Activated CD4-positive, CD25-positive, alpha-beta regulatory T cell (primary cell): ENCODE measurements at places on chromosomes 12 and 14.

GRCh38 chr12:130945786-130946492 lies 7.8 kb upstream of the ADGRD1 start:
- DNase-seq: no peak

- no peak for DNase-seq
These were observed 128.6 kb upstream of the FLRT2 start for GRCh38 chr14:85401384-85401783.

GRCh38 chr12:52543985-52544883 lies 8.7 kb downstream of the KRT71 start:
- DNase-seq: no peak

DNA sequence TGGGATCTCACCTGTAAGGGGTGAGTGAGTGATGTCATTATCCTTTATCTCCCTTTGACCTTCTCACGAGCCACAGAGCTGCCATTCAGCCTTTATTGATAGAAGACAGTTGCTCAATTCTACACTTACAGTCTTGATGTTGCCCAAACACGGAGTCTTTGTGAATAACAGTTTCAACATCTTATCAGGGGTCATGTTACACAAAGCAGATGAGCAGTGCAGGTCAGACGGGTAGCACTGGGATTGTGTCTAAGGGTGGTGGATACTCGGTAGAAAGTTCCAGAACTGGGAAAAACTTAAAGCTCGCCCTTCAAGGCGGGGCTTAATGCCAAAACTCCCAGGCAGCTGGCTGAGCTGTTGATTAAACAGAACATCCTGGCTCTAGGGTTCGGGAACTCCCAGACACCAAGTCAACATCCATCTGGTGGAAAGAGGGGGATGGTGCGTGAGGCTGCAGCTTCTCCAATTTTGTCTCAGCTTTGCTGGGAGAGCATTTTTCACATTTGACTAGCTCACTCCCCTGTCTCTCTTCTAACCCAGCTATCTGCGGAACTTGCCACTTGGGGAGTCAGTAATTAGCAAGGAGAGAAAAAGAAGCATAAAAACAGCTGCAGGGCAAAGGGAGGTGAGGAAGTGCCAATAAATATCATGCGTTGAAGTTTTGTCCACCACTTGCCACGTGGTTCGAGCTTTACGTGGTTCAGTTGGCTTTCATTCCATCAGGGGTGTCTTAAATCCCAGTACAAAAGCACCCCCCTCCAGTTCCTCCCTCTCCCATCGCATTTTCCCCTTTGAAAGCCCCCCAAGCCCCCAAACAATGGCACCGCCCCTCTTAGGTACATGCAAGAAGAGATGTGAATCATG lies 31.0 kb downstream of the FOXN4 start:
- DNase-seq: no peak

- DNase-seq: peak; percentile 74
These were observed 235 bp downstream of the RAB2B start for GRCh38 chr14:21476523-21476924.

DNA sequence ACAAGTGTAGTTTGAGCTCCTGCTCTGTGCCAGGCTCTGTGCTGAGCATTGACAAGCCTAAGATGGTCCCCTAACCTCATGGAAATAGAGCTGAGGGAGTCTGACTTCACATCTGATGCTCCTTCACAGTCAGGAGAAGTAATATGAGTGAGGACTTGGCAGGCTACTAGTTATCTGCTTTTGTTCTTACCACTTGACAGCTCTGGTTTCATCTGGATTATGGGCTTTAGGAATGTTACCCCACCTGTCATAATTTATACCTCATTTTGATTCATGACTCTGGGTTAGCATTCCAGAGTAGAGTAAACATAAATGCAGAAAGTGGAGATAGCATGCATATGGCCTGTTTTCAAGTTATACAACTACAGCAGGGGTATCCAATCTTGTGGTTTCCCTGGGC lies 40.5 kb downstream of the ATP6V1D start:
- DNase-seq: no peak

DNA sequence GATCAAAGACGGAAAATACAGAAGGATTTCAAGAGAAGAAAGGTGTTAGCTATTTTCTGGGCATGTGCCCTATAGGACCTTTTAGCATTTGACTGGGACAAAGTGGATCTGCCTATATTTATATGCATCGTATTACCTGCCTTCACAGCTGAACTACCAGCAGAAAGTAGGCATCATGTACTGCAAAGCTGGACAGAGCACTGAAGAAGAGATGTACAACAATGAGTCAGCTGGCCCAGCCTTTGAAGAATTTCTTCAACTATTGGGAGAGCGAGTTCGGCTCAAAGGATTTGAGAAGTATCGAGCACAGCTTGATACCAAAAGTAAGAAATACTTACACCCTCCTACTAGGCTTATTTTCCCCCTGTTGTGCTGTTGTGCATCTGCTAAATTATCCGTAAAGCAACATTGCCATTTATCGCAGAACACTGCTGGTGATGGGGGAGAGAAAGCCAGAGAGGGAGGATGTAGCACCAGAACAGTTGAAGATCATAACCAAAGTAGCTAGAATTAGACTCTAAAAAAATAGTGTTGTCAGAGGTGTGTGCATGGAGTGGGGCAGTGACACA lies 282.0 kb upstream of the RGS6 start:
- no peak for DNase-seq

- no peak for DNase-seq
These were observed 60.9 kb upstream of the FSCB start for GRCh38 chr14:44567997-44568396.

DNA sequence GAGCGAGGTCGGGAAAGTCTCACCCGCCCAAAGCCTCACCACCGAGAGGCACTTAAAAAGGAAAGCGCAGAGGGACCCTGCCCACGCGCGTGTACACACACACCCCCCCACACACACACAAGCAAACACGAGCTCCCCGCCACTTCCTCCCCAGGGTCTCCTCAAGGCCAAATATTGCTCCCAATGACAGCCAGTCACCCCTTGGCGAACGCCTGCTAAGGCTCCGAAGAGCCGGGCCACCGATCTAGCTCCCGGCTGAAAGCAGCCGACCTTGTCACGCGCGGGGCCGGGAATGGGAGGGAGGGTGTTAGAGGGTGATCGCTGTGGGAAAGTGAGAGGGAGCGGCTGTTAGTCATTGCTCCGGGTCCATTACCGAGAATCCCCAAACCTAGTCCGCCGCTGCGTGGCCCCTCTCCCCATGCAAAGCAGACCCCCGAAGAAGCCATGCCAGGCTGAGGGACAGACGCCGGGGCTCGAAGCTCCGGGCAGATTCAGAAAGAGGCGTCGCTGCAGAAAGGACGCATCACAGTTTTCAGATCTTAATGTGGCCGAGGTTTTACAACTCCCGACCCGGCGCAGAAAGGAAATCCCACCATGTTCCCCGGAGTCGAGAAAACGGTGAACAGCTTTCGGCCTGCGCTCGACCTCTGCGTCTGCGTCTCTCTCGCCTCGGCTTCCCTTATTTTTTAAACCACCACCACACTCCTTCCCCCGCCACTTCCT lies 2.6 kb downstream of the BMP4 start:
- DNase-seq: no peak

GRCh38 chr12:71426300-71427047 lies 13.1 kb upstream of the LGR5 start:
- no peak for DNase-seq

DNA sequence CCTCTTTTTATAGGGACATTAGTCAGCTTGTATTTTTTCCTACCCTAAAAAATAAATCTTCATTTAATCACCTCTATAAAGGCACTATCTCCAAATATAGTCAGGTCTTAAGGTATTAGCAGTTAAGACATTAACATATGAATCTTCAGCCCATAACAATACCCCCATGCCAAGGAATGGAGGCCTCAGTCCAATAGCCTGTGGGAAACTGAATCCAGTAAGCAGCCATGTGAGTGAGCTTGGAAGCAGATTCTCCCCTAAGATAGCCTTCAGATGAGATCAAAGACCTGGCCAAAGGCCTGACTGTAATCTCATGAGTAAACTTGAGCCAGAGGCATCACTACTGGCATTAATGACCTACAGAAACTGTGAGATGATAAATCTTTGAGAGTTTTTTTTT lies 232.1 kb upstream of the SYT10 start:
- no peak for DNase-seq

GRCh38 chr14:99322731-99323599 lies 51.0 kb upstream of the BCL11B start:
- no peak for DNase-seq

GRCh38 chr12:127811988-127812387 lies 455.0 kb upstream of the TMEM132C start:
- no peak for DNase-seq

GRCh38 chr12:19959353-19959752 lies 409.0 kb upstream of the PDE3A start:
- DNase-seq: no peak

DNA sequence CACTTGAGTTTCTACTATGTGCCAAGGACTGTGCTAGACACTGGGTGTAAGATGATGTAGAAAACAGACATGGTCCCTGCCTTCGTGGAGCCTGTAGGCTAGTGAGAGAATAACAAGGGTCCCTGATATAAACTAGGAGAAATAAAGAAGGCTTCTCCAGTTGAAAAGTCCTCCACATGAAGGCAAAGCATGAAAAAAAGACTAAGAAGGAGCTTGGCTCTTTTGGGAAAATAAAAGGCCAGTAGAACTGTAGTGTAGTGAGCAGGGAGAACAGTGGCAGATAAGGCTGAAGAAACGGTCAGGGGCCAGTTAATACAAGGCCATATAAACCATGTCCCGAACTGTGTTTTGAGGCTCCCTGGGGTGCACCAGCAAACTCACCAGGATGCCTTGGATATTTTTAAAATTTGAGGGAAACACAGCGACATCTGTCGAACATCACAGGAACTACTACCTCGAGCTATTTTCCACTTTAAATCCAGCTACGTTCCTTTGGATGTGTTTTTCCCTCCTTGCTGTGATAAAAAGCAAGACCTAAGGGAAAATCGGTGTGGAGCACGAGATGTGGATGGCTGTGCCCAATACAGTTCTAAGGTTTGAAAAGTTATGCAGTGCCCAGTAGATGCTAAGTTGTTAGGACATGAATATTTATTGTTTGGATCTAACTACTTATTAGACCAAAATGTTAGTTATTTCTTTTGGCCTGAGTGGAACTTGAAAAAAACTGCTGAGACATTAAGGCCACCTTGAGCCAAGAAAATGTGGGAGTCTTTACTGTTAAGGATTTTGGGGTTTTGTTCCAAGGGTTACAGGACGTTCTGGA lies 8.5 kb upstream of the CFL2 start:
- no peak for DNase-seq

- no peak for DNase-seq
These were observed 33.7 kb upstream of the KTN1 start for GRCh38 chr14:55546212-55546874.

DNA sequence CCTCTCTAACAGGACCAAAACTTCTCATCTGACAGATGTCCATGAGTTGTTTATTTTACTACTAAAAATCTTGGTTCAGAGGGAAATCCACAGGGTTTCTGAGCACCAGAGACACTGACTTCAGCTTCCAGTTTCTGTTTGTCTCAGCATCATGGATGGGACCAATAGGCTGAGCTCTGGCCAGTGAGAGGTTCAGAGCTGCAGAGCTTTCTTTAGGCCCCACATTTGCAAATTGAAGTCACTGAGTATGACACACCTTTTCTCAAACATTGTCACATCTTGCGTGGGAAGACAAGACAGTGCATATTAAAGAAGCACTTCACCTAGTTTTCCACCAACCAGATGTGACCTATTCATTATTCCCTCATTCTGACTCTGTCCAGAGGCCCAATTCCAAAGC lies 45.2 kb downstream of the RDH12 start:
- DNase-seq: no peak

GRCh38 chr12:5511644-5512600 lies 80.0 kb downstream of the NTF3 start:
- DNase-seq: no peak

- DNase-seq: no peak
These were observed 98.0 kb upstream of the RTL1 start for GRCh38 chr14:101001311-101002069.

DNA sequence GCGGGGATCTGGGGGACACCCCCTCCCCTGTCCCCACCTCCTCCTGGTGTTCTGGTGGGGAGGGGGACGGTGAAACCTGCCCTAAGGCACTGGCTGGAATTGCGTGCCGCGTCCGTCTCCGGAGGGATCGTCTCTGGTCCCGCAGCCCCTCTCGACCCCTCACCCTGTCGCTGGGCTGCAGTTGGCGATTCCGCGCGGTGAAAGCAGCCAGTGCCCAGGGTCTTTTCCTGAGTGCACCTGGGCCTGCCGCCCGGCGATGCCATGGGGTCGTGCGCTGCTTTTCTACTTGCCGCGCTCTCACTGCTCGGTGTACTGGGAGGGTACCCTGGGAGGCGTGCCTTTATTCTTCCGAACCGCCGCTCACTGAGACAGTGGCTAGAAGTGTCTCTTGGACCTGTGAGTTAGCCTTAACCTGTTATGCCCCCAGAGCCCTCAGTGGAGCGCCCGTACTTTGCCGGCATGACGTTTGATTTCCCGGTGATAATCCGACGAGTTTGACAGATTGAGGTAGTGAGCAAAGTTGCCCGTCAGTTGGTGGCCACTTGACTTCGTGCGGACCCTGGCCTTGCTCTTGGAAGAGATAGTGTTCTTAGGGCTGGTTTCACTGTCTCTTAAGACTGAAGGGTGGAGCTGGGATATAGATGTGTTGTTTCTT lies 788 bp downstream of the SFSWAP start:
- DNase-seq: no peak

- no peak for DNase-seq
These were observed 167.0 kb downstream of the EFCAB11 start for GRCh38 chr14:89787525-89787924.

GRCh38 chr12:46676396-46676795 lies 149.4 kb downstream of the SLC38A4 start:
- no peak for DNase-seq

GRCh38 chr12:121921066-121921465 lies 2.7 kb downstream of the CFAP251 start:
- DNase-seq: no peak

DNA sequence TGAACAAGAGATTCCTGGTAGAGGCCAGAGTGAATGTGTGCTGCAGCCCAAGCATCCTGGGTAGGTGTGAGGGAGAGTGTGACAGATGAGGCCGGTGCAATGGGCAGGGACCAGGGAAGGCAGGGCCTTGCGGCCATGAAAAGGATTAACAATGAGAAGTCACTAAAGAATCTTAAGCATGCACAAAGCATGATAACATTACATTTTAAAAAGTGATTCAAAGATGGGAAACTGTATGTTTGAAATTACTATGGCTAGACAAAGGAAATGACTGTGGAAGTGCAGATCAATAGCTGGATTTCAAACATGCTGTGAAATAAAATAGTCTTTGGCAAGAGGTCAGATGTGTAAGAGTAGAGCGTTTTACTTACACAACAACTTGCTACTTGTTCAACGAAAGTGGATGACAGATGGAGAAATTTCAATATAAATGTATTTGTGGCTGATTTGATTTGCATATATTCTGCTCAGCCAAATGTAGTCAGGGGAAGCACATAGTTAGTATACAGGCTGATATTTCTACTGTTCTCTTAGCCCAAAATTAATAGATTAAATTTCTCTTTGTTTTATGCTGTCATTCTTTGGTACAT lies 175.5 kb downstream of the CCDC59 start:
- DNase-seq: no peak

GRCh38 chr12:72982356-72982755 lies 710.2 kb downstream of the TRHDE start:
- no peak for DNase-seq

- DNase-seq: no peak
These were observed 204.0 kb downstream of the SSPN start for GRCh38 chr12:26399381-26399780.

- DNase-seq: no peak
These were observed 283.4 kb downstream of the DAD1 start for GRCh38 chr14:22305607-22306006.

- DNase-seq: peak; percentile 10
These were observed 108.7 kb upstream of the CCND2 start for GRCh38 chr12:4164559-4165558.

GRCh38 chr14:26410189-26410685 lies 187.6 kb downstream of the NOVA1 start:
- no peak for DNase-seq

GRCh38 chr12:93784339-93785086 lies 107.3 kb downstream of the CRADD start:
- no peak for DNase-seq
